M059J (cell line): ENCODE measurements at places on chromosomes 5 and 9. TPM values are rescaled to one million over a fixed set of nuclear protein-coding genes. Genes with fewer than 3 reads are reported as not detected.

CTNNAL1 gene
- 105 and 168 TPM in 2 replicates for total RNA-seq

DAB2IP gene
- 2.6 and 6.2 TPM in 2 replicates for total RNA-seq

MINAR2 gene
- not detected in 2 replicates for total RNA-seq

ECSCR gene
- total RNA-seq = 1.5 and 2.4 TPM in 2 replicates

IL33 gene
- 3.7 and 3.9 TPM in 2 replicates for total RNA-seq
